ENCODE measurements at places on chromosomes 7 and 10.

- no peak for DNase-seq
Measured at GRCh38 chr10:88232983-88233543, 350.1 kb downstream of the RNLS start.

- DNase-seq = no peak
Measured at GRCh38 chr10:4028027-4028471, 243.0 kb upstream of the KLF6 start.

DNA sequence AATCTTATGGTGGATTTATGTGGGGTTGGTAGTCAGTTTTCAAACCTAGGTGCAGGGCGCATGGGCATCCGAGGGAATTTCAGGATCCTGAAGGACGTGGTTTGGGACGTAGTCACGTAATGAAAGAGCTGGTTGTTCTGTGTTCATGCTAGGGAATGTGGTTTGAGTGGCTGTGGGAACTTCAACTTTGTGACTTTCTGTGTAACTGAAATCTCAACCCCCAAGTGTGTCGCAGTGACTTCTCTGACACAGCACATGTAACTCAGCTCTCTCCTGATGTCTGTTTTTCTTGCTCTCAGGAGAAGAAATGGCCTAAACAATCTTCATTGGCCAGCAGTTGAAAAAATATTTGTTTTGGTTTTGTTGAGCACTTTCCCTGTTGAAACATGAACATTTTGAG lies 199.0 kb downstream of the PTEN start:
- DNase-seq = no peak

GRCh38 chr7:35334506-35334905 lies 80.6 kb upstream of the TBX20 start:
- no peak for DNase-seq

DNA sequence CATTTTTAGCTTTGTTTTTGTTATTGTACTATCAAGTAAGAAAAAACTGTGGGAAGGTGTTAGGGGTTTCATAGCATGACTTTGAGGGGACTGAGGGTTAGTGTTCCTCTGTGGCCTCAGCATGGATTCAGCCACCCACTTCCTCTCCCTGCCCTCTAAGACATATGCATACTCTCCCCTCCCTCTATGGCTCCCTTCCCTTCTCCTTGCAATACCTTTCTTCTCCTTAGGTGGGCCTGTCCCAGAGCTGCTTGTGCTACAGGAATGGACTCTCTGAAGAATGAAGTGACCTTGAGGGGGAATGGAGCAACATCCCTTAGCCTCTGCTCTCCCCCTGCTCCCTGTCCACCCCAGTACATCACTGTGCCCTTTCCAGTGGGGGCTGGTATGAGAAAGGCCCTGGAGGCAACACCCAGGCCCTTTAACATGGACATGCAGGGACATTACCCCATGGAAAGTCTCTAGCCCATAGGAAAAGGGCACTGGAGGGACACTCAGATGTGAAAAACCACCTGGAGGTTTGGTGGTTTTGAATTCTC lies 22.4 kb downstream of the CDH23 start:
- no peak for DNase-seq

- no peak for DNase-seq
Measured at GRCh38 chr10:95355301-95355700, 64.5 kb upstream of the PDLIM1 start.

GRCh38 chr7:111029141-111029572 lies 61.8 kb upstream of the LRRN3 start:
- DNase-seq = no peak

GRCh38 chr10:130905386-130905785 lies 406.1 kb downstream of the TCERG1L start:
- no peak for DNase-seq

DNA sequence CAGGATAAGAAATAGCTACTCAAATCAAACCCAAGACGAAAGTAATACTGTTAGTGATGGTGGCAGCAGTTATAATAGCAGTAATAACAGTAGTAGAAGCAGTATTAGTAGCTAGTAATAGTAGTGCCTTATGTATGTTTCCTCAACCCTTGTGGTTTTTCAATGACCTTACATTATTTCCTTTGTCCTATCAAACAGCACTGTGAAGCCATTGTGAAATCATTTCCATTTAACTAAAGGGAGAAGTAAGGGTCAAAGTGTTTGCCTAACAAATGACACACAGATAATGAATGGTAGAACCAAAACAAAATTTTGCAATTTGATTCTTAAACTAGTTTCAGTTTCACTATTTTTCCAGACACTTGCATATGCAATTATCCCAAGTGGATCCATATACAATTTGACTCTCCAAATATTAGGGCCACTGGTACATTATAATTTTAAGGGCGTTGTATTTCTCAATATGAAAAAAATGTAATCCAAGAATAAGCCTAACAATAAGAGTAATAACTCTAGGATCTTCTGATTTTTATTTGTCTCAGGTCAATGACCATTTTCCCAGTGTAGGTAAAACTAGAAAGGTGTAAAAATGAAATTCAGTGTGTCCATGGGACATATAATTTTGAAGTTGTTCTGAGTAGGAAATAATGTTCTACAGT lies 33.7 kb upstream of the TMEM26 start:
- DNase-seq = no peak

GRCh38 chr10:72030762-72031543 lies 57.4 kb downstream of the SPOCK2 start:
- DNase-seq = no peak

GRCh38 chr7:92797693-92798092 lies 38.7 kb downstream of the CDK6 start:
- DNase-seq = no peak

- no peak for DNase-seq
Measured at GRCh38 chr7:98086281-98086718, 20.4 kb upstream of the LMTK2 start.

DNA sequence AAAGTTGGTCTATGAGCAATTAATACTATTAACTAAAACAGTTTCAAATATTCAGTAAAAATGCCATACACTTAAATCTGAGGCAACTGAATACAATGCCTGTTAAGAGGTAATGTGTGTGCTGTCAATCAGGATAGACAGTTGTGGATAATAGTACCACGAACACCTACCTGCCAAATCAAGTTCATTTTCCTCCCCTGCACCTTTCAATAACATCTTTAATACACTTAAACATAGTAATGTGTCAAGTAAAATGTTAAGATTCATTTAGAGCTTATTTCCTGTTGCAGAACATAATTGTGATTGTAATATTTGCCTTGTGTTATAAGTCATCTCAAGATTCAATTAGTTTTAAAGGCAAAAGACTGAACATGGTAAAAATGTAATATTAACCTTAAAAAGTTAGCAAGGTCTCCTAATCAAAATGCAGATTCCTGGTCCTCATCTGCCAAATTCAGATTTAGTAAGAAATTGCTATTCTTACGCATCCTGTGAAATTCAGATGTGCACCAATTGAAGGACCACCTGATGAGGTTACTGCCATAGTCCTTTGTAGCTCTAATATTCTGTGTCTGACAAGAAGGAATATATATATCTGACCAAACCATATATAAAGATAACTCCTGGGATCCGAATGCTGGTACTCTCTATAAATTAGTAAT lies 37.1 kb downstream of the COL1A2 start:
- no peak for DNase-seq

- peak; percentile 58 for DNase-seq
Measured at GRCh38 chr7:90816511-90817142, 220.5 kb downstream of the CDK14 start.

DNA sequence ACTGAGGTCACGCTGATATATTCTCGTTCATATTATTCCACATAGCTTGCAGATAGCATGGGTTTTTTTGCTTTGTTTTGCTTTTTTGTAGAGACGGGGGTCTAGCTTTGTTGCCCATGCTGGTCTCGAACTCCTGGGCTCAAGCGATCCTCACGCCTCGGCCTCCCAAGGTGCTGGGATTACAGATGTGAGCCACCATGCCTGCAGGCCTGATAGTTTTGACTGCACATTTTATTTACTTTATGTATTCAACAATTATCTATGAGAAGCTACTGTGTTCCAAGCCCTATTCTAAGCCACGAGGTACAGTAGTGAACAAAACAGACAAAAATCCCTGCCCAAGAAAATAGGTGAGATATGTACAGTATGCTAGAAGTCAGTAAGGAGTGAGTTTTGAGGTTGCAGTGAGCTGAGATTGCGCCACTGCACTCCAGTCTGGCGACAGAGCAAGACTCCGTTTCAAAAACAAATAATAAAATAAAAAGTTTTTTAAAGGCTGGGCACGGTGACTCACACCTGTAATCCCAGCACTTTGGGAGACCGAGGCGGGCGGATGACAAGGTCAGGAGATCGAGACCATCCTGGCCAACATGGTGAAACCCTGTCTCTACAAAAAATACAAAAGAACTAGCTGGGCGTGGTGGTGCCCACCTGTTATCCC lies 1.3 kb upstream of the YWHAG start:
- DNase-seq = no peak

DNA sequence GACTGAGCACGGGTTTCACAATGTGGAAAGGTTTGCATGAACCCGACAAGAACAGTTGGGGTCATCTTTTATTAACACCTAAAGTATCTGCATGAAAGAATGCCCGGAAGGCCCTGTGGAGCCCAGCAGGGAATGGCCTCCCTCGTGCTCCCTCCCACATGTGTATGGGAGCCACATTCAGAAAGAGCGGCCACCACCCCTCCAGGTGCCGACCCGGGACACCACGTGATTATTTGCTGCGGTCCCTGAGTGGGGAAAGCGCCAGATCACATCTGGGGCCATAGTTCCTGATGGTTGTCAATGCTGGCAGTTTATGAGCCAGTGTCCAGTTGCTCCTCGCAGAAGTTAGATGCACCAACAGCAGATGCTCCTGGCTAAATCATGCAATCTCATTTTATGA lies 571.4 kb downstream of the TCERG1L start:
- no peak for DNase-seq

DNA sequence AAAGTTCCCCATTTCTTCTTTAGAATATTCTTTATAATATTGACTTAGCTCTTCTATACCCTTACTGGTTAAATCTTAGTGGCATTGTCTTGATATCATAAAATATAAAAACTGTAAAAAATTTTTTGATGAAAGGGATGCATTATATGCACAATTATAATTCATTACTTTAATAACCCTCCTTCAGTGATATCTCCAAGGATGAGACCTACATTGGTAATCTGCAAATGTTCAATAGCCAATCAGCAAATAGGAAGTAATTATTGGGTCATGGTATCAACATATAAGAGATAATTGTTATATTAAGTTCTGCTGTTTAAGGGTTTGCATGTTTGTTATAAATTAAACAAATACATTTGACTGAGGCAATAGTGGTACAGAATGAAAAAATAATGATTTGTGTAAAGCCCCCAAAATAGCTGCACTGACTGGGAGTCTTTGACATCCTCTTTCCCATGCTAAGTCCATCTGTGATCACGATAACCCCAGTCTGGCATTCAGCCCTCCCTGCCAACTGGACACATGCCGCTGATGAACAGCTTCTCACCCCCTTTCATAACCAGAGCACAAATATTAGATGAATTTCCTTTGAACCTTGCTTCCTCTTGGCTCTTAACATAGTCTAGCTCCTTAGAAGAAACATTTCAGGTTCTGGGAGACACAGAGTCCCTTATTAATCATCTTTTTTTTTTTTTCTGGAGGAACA lies 169.5 kb downstream of the CPED1 start:
- DNase-seq = no peak

- DNase-seq = no peak
Measured at GRCh38 chr7:47578579-47579270, 3.2 kb downstream of the TNS3 start.

DNA sequence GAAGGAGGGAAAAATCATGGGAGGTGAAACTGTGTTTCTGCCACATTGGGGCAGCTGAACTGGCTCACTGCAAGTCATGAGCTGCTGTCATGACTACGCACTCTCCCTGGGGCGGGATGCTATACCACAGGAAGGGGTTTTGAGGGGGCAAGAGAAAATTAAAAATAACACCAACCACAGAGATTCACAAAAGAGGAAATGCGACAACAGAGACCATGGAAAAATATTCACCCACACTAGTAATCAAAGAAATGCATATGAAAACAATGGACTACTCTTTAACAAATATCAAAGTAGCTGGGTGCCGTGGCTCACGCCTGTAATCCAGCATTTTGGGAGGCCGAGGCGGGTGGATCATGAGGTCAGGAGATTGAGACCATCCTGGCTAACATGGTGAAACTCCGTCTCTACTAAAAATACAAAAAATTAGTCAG lies 65.2 kb upstream of the TM9SF3 start:
- no peak for DNase-seq

- no peak for DNase-seq
Measured at GRCh38 chr7:43377196-43377960, 205.5 kb upstream of the STK17A start.

GRCh38 chr7:12705878-12706277 lies 18.4 kb downstream of the ARL4A start:
- DNase-seq = no peak

GRCh38 chr10:88682491-88682890 lies 18.2 kb downstream of the LIPF start:
- no peak for DNase-seq

GRCh38 chr10:59807629-59808620 lies 54.7 kb upstream of the MRLN start:
- DNase-seq = no peak

- DNase-seq = no peak
Measured at GRCh38 chr7:39617005-39617404, 6.4 kb upstream of the RALA start.

DNA sequence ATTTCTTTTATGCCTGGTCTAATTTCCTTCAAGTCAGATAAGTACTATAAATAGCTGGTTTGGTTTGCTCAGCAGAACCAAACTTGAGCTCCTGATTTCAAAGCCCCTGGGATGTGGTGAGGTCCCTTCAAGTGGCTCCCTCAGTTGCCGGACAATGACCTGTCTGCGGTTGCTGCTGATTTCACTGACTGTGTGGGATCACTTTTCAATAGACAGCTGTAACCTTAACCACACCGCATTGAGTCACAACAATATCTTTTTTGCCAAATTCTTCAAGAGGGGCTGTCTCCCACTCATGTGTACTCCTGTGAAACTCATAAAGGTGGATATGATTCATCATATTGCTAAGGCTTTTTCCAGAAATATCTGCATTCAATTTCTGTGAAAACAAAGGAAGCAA lies 23.1 kb upstream of the ITGA8 start:
- DNase-seq = no peak

DNA sequence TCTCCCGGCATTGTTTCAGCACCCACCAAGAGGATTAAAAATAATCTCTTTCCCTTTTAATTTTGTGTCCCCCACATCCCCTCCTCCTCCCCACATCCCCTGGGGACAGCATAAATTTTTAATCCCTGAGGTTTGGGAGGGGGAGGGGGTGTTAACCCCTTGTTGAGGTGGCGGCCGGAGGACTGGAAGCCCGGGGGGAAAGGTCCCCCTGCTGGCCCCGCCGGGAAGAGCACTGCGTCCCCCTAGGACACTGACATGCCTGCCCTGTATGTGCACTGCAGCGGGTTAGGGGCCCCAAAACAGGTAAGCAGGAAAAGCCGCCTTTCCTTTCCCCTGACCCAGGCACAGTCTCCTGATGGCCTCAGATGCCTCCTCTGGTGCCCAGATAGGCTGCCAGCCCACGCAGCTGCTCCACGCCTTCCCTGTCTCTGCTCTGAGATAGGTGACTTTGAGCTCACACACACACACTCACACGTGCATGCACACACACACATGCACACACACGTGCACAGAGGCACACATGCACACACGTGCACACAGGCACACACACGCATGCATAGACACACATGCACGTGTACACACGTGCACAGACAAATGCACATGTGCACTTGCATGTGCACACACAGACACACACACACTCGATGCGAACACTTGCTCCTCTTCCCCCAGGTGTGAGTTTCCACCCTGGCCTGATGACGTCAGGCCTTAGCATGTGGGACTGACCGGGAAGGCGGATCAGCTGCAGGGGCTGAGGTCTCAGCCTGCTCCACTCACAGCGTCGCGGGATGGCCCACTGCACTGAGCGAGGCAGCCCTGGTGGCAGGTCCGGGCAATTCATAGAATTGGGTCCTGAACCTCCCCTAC lies 12.3 kb downstream of the CNPY1 start:
- DNase-seq = no peak

- DNase-seq = no peak
Measured at GRCh38 chr7:102292813-102293798, 6.4 kb downstream of the SH2B2 start.
